ENCODE measurements at places on chromosomes 5 and 9.
A peak's percentile ranks its signal among the peaks of the same experiment; 100 is the strongest.

DNA sequence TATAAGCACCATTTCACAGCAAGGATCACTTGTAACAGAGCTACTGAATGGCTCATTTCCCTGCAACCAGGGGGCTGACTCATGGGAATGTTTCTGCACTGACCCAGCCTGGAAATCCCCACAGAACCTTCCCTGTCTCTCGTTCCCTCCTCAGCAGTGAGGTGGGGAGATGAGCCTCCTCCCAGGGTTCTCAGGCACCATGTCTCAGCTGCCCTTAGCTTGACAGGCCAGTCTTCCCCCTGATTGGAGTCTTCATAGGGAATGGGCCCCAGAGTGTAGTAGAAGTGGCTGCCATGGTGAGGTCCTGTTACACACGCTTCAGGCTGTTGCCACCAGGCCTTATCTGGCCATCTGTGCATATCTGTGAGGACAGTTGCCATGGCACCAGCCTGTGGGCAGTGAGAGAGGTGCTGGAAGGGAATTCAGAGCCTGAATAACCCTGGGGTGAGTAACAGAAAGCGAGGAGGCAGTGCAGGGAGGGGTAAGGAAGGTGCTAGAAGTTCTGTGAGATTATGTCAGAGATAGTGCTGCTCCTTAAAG is 324.4 kb downstream of the ENC1 start:
- no peak for DNase-seq
- H3K4me1 ChIP-seq: no peaks in the 10 kb centered on the region
- H3K4me3 ChIP-seq: no peak overlapping the region
- H3K36me3 ChIP-seq: no peaks in the 10 kb centered on the region
- no peak overlapping the region for H3K27ac ChIP-seq

GRCh38 chr5:75734913-75735789 is 17.9 kb upstream of the POC5 start:
- no peak overlapping the region for H3K27ac ChIP-seq
- DNase-seq: no peak
- H3K27me3 ChIP-seq: no peaks in the 10 kb centered on the region
- no peaks in the 10 kb centered on the region for H3K4me1 ChIP-seq

GRCh38 chr9:38235244-38235643 is 157.3 kb upstream of the ALDH1B1 start:
- no peaks in the 10 kb centered on the region for H3K4me1 ChIP-seq
- H3K27me3 ChIP-seq: no peaks in the 10 kb centered on the region
- H3K36me3 ChIP-seq: no peaks in the 10 kb centered on the region
- no peak overlapping the region for H3K27ac ChIP-seq
- H3K4me3 ChIP-seq: no peak overlapping the region
- no peak for DNase-seq

DNA sequence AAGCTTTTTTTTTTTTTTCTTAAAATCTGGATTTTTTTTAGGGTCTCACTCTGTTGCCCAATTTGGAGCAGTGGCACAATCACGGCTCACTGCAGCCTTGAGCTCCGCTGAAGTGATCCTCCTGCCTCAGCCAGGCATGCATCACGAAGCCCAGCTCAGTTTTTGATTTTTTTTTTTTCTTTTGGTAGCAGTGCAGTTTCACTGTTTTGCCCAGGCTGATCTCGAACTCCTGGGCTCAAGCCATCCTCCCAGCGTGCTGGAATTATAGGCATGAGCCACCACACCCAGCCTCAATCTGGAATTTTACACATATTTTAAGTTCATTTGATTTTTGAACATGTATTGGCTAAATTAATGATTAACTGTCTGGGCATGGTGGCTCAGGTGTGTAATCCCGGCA is 36.3 kb downstream of the TRIO start:
- no peak overlapping the region for H3K4me3 ChIP-seq
- peaks cover 16% of the 10 kb centered on the region for H3K4me1 ChIP-seq
- no peaks in the 10 kb centered on the region for H3K27me3 ChIP-seq
- no peaks in the 10 kb centered on the region for H3K36me3 ChIP-seq

DNA sequence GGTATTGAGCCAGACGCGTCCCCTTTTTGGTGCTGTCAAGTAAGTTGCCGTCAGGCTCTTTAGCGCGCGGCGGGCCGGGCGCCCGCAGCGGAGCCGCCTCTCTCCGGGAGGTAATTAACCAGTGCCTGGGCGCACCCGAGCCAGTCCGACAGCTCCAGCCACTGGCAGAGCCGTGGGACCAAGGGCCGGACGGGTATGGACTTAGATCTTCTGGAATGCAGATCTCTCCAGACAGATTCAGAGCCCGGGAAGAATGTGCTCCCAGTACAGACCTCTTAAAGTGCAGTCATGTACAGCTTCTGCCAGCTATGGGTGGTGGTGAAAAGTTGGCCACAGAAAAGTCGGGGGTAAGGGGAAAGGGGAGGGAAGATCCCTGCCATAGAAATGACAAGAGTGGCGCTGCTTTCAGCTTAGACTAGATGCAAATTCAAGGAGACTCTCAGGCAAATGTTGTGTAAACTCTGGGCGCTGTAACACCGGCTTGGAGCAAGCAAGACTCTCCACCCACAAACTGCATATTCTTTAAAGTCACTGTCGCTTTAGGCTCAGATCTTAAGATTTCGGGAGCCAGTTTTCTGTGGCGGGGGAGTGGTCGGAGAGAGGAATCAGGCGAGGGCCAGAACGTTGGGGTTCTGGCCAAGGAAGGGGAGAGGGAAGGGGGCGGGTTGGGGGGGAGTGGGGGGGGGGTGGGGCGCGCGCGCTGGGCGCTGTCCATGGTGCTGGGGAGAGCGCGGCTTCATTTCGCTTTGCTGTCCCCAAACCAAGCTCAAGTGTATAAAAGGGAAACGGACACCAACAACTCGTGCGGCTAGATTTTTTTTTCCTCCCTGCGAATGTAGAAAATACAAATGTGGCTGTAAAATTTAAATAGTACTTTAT is 29.2 kb downstream of the NR2F1 start:
- no peak for DNase-seq
- H3K36me3 ChIP-seq: no peaks in the 10 kb centered on the region
- H3K4me1 ChIP-seq: no peaks in the 10 kb centered on the region
- peaks cover 70% of the 10 kb centered on the region for H3K27me3 ChIP-seq
- no peak overlapping the region for H3K27ac ChIP-seq

GRCh38 chr5:56854920-56855319 is 39.6 kb downstream of the MAP3K1 start:
- no peak overlapping the region for H3K27ac ChIP-seq
- peaks cover 74% of the 10 kb centered on the region for H3K4me1 ChIP-seq
- no peak for DNase-seq
- H3K4me3 ChIP-seq: no peak overlapping the region

DNA sequence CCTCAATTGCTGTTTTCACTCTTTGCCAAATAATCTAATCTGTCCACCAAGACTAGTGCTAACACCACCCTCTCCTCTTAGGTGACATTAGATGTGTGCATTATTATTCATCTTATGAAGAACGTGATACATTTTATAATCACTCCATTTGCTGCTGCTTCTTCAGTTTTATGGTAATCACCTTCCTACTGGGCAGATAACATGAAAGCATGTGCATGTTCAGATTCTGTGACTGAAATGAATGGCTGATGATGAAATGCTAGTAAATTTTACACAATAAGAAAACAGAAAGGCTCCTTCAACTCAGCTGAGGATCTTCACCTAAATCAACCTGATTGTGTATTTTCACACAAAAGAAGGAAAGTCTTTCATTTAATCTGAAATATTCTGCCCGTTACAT is 577.6 kb downstream of the CSNK1G3 start:
- no peaks in the 10 kb centered on the region for H3K4me1 ChIP-seq
- DNase-seq: no peak
- H3K27ac ChIP-seq: no peak overlapping the region
- no peaks in the 10 kb centered on the region for H3K27me3 ChIP-seq

GRCh38 chr5:5826911-5827310 is 404.4 kb downstream of the ICE1 start:
- H3K27me3 ChIP-seq: no peaks in the 10 kb centered on the region
- no peaks in the 10 kb centered on the region for H3K36me3 ChIP-seq
- DNase-seq: no peak
- no peak overlapping the region for H3K27ac ChIP-seq
- no peak overlapping the region for H3K4me3 ChIP-seq

- no peaks in the 10 kb centered on the region for H3K4me1 ChIP-seq
- DNase-seq: no peak
- no peak overlapping the region for H3K27ac ChIP-seq
Measured at GRCh38 chr9:134566196-134566847, 75.3 kb upstream of the COL5A1 start.

- no peaks in the 10 kb centered on the region for H3K27me3 ChIP-seq
- no peak overlapping the region for H3K27ac ChIP-seq
- H3K4me1 ChIP-seq: peaks cover 3% of the 10 kb centered on the region
Measured at GRCh38 chr5:134877159-134877558, 3.0 kb downstream of the TXNDC15 start.

- no peaks in the 10 kb centered on the region for H3K27me3 ChIP-seq
- H3K4me3 ChIP-seq: no peak overlapping the region
- peak overlapping the region; percentile 28 for H3K27ac ChIP-seq
- peaks cover 96% of the 10 kb centered on the region for H3K36me3 ChIP-seq
Measured at GRCh38 chr9:132268725-132269352, 85.9 kb downstream of the SETX start.

DNA sequence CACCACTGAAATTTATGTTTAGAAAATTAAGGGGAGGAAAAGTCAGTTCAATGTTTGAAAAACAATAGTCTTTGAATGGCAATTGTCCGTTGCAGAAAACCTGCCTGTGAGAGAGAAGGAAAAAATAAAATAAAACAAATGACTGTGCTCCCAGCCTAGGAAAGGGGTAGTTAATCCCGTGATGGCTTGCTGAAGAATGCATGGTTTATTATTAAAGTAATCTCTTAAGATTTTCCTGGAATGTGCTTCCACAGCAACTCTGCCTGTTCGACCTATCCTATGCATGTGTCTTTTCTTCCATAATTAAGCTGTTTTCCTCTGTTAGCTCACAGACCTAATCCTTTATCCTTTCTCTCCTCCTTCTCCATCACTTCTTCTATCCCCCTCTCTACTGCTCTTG is 2.4 kb upstream of the DAB2 start:
- no peak overlapping the region for H3K27ac ChIP-seq
- H3K36me3 ChIP-seq: no peaks in the 10 kb centered on the region
- H3K27me3 ChIP-seq: no peaks in the 10 kb centered on the region
- no peak for DNase-seq

DNA sequence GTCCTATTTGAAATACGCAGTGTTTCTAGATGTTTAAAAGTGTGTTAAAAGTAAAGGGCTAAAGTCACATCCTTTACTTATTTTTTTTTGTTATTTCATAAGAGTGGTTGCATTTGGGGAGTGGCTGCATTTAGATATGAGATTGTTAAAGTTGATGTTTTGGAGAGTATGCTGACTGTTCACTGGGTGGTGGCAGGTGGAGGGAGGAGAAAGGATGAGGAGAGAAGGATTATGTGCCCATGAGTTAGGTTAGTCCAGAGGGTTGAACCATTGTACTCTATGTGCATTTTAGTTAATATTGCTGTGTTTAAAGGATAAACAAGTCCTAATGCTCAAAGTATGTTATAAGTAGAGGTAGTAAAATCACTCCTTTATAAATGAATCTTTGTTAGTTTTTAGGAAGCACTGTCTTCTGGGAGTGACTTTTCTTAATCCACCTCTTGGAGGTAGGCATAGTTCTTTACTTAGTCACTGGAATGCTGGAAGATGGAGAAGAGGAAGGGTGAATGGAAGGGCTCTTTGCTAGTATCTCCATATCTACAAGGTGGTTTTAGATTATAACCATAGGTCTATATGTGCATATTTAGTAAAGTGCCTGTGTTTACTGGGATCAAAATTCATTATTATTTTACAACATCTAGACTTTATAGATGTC is 332.3 kb downstream of the NPR3 start:
- no peak overlapping the region for H3K4me3 ChIP-seq
- H3K27ac ChIP-seq: no peak overlapping the region
- no peak for DNase-seq
- H3K27me3 ChIP-seq: no peaks in the 10 kb centered on the region

GRCh38 chr5:171647904-171648260 is 137.7 kb upstream of the SMIM23 start:
- no peak for DNase-seq
- H3K4me1 ChIP-seq: peaks cover 6% of the 10 kb centered on the region

GRCh38 chr5:59798862-59799667 is 94.5 kb downstream of the PDE4D start:
- no peaks in the 10 kb centered on the region for H3K4me1 ChIP-seq
- no peaks in the 10 kb centered on the region for H3K27me3 ChIP-seq

GRCh38 chr5:58087905-58088304 is 372.0 kb downstream of the PLK2 start:
- no peaks in the 10 kb centered on the region for H3K27me3 ChIP-seq
- no peaks in the 10 kb centered on the region for H3K36me3 ChIP-seq
- no peaks in the 10 kb centered on the region for H3K4me1 ChIP-seq
- DNase-seq: no peak
- no peak overlapping the region for H3K27ac ChIP-seq

- H3K27me3 ChIP-seq: no peaks in the 10 kb centered on the region
- peak overlapping the region; percentile 49 for H3K27ac ChIP-seq
- H3K4me1 ChIP-seq: peaks cover 15% of the 10 kb centered on the region
- H3K4me3 ChIP-seq: no peak overlapping the region
- H3K36me3 ChIP-seq: peaks cover 7% of the 10 kb centered on the region
Measured at GRCh38 chr5:149002761-149003689, 59.8 kb downstream of the SH3TC2 start.

- H3K36me3 ChIP-seq: no peaks in the 10 kb centered on the region
- no peak for DNase-seq
- H3K27me3 ChIP-seq: no peaks in the 10 kb centered on the region
- no peak overlapping the region for H3K27ac ChIP-seq
- no peaks in the 10 kb centered on the region for H3K4me1 ChIP-seq
Measured at GRCh38 chr5:626850-627249, 14.7 kb downstream of the CEP72 start.

GRCh38 chr5:16245249-16245648 is 65.7 kb upstream of the MARCHF11 start:
- no peak overlapping the region for H3K27ac ChIP-seq
- peaks cover 8% of the 10 kb centered on the region for H3K4me1 ChIP-seq
- no peaks in the 10 kb centered on the region for H3K27me3 ChIP-seq
- DNase-seq: no peak
- no peaks in the 10 kb centered on the region for H3K36me3 ChIP-seq

GRCh38 chr9:73738741-73739530 is 587.3 kb downstream of the ANXA1 start:
- H3K27ac ChIP-seq: no peak overlapping the region
- H3K27me3 ChIP-seq: no peaks in the 10 kb centered on the region
- no peaks in the 10 kb centered on the region for H3K4me1 ChIP-seq
- H3K4me3 ChIP-seq: no peak overlapping the region
- no peaks in the 10 kb centered on the region for H3K36me3 ChIP-seq
- no peak for DNase-seq

- H3K4me1 ChIP-seq: peaks cover 20% of the 10 kb centered on the region
- H3K4me3 ChIP-seq: no peak overlapping the region
- peaks cover 14% of the 10 kb centered on the region for H3K27me3 ChIP-seq
- H3K36me3 ChIP-seq: no peaks in the 10 kb centered on the region
- H3K27ac ChIP-seq: peak overlapping the region; percentile 99
Measured at GRCh38 chr9:131279196-131279862, 3.0 kb upstream of the FAM78A start.

DNA sequence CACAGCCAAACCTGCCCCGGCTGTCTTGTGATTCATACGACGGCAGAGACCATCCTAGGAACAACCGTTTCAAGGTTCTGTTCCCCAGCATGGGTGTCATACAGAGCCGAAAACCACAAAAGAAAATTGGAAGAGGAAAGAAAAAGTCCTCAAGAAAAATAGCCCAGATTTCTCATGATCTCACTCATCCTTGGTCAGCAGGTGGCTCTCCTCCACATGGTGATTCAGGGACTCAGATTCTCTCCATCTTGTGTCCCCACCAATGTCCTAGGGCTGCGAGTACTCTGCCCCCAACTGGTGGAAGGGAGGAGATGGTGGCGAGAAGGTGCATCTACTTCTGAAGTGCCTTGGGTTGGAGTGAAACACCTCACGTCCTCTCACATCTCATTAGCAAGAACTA is 25.6 kb downstream of the PDZD2 start:
- H3K27ac ChIP-seq: no peak overlapping the region
- H3K4me1 ChIP-seq: peaks cover 17% of the 10 kb centered on the region
- DNase-seq: no peak
- H3K4me3 ChIP-seq: no peak overlapping the region

Measured in heart right ventricle (tissue), 16 donors.